ENCODE measurements at places on chromosomes 11 and 22.

GRCh38 chr22:20116376-20116950 is 559 bp downstream of the RANBP1 start:
- DNase-seq = no peak

DNA sequence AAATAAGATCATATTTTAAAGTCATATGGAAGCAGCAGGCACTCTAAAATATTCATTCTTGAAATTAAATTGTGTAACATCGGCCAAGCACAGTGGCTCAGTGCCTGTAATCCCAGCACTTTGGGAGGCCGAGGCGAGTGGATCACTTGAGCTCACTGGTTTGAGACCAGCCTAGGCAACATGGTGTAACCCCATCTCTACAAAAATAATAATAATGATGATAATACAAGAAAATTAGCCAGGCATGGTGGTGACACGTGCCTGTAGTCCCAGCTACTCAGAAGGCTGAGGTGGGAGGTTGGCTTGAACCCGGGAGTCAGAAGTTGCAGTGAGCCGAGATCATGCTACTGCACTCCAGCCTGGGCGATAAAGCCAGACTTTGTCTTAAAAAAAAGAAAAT is 77.4 kb downstream of the TRIM29 start:
- no peak for DNase-seq

DNA sequence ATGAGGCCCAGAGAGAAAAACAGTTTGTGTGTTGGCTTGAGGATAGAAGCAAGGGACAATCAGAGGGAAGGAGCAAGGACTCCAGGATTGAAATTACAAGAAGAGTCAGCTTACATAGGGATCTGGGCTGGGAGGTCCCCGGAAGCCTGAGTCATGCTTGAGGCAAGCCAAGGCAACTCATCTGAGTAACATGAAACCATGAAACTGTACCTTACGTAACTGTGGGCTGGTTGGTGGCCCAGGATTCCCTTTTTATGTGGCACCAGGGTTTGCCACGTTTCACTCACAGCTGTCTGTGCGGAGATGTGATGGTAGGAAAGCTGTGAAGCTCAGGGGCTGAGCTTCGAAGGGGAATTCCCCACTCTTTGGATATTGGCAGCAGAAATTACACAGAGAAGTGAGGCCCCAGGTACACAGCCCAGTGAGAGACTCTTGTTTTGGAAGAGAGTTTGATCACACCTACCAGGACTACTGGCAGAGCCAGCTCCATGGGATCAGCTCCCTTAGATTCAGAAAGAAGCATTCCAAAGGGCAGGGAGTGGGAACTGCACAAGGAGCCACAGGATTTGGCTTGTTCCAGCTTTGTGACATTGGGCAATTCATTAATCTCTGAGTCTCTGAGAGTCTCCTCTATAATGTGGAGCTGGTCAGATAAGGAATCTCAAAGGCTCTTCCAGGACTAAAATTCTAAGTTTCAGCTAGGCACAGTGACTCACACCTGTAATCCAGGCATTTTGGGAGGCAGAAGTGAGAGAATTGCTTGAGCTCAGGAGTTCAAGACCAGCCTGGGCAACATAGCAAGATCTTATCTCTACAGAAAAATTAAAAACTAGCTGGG is 7.8 kb downstream of the SLC5A1 start:
- DNase-seq = no peak

DNA sequence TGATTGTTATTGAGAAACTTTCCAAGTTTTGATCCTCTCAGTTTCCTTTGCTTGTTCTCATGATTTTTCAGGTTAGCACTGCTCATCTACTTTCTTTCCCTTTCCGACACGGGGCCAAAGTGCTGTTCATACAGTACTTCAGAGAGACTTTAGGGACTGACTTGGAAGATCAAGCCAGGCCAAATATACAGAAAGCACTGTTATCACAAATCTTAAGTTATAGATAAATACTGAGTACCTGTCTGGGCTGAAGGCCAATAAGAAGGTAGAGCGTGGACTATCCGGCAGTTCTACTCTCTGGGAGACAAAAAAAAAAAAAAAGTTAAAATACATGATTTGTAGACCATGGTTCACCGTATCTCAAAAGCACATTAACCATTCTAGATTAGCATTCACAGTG is 46.2 kb downstream of the AMBRA1 start:
- DNase-seq = no peak

DNA sequence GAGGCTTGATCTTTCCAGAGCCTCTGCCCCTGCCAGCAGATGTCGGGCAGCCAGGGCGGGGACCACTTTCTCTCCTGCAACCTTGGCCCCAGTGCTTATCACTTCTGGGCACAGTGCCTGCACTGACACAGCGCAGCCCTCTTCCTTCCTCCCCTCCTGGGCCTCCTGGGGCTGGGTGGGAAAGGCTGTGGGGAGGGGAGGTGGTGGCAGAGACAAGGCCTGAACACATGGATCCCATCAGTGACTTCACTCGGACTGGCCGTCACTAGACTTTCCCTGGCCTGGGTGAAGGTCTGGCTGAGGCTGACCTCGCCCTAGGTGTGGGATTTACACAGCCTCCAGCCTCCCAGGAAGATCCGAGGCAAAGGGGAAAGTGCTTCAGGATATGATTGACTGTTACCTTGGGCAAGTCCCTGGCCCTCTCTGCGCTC is 68.1 kb downstream of the LRRC32 start:
- DNase-seq = no peak

GRCh38 chr11:2557381-2557780 is 112.6 kb downstream of the KCNQ1 start:
- no peak for DNase-seq

GRCh38 chr11:121654259-121654842 is 201.6 kb upstream of the SORL1-AS1 start:
- no peak for DNase-seq

DNA sequence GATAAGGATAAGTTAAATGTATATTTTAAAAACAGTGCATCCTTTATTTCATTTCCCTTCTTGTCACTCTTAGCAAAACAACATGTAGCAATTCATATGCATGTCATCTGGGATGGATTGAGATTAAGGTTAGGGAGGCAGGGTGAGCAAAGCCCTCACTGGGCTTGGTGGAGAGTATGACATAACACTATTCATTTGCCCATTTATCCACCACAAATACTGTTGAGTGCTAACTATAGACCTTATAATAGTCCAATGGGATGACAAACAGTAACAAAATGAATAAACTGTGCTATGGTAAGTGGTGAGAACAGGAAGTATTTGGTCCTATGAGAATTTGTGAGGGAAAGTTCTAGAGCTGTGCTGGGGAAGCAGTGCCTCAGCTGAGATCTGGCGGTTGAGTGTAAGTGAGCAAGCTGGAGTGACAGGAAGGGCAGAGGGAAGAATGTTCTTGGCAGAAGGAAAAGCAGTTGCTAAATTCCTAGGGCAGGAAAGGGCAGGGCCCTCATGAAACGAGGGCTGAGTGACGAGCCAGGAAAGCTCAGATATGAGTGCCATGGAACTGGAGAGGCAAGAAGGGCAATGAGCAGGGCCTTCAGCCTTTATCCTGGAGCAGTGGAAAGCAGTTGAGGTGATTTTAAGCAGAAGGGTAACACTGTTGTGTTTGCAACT is 6.7 kb downstream of the HSD17B12 start:
- no peak for DNase-seq

- DNase-seq = no peak
Observed at GRCh38 chr11:97454988-97455387, 1065.2 kb downstream of the JRKL start.

DNA sequence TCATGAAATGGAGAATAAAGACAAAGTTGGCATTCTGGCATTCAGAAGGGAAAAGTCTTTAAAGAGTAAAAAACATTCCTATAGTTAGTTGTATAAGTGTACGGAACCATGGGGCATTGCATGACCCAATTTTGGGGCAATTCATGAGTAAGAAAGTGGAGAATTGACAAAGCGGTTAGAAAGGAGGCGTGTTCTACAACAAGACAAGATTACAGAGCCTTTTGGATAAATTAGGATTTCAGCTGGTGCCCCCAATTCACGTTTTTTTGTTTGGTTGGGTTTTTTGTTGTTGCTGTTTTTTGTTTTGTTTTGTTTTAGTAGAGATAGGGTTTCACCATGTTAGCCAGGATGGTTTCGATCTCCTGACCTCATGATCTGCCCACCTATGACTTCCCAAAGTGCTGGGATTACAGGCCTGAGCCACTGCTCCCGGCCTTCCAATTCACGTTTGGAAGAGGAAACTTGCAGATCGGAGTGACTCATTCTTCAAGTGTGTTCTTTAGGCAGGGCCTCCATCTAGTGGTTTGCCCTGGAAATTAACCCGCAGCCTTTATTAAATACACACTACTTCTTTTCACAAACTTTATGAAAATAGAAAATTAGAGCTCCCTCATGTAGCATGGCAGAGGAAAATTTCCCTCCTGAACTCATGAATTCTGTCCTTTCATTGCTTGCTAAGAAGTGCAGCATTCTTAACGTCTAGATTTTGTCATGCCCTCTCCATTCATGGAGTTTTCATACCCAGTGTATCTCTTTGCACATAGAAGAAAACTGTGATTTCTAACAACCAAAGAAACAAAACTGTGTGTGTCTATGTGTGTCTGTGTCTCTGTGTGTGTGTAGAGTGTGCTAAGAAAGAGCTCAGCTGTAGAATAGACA is 118.1 kb downstream of the BBOX1 start:
- DNase-seq = peak; percentile 77

- DNase-seq = no peak
Observed at GRCh38 chr22:40671369-40671768, 7.9 kb upstream of the MCHR1 start.

- DNase-seq = no peak
Observed at GRCh38 chr11:70666311-70666710, 268.0 kb downstream of the CTTN start.

DNA sequence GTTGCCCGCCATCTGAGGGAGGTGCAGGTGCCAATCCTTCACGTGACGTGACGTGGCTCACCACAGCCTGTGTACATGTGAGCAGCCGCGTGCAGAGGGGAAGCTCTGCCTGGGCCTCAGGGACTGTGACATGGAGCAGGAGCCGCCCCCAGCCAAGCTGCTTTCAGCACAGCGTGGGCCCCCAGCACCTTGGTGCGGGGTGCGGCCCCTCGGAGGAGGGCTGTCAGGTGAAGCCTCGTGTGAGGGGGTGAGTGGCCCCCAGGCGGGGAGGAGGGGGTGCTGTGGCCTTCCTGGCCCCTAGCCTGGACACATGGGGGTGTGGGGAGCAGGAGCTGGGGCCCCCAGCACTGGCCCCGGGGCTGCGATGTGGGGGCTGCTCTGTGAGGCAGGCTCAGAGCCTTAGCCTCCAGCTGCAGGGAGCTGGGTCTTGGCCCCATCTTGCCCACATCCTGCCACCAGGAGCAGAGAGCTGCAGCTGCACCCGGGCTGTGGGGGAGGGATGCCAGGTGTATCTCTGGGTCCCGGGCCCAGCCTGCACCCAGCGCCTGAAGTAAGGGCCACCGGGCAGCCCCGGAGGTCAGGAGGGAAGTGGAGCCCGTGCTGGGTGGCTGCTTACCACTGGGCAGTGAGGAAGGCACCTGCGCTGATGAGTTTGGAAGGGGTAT is at the start of gene ADORA2A:
ADORA2A (plus strand) TSS at position 100 of the 665 bp plus-strand sequence. CDS start 5,806 bp downstream, outside the sequence.
- DNase-seq = no peak
